ENCODE measurements at places on chromosomes 1 and 21.
A peak's percentile ranks its signal among the peaks of the same experiment; 100 is the strongest.

DNA sequence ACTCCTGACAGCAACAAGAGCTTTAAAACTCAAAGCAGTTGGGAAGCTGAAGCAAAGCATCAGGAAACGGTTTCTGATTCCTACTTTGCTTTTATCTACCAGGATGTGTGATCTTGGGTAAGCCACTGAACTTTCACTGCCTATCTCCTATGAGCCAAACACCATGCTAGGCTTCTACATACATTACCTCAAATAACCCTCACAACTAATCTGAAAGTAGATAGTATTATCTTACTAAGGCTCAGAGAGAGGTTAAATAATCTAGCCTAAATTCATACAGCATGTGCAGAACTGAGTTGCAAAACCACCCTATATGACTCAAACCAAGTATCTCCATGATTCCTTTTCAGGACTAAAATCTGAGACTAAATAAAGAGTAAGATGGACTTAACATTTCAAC, 83.8 kb downstream of the EVI5 start:
- DNase-seq, result no peak

DNA sequence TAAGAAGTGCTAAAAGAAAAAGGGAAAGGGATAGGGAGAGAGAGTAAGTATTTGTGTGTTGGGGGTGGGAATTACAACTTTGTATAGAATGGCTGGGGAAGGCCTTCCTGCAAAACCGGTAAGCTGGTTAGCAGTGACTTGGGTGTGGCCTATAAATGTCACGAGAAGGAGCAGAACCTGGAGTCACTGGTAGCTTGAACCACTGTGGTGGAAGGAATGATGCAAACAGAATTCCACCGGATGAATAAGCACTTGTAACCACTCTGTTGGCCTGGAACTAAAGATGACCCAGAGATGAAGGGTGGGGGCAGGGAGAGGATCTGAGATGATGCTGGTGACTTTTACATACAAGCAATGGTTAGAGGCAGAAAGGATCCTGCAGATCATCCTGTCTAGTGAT, 8.9 kb downstream of the XKR8 start:
- DNase-seq, result peak; percentile 88

GRCh38 chr1:29081201-29081600, 42.5 kb downstream of the TMEM200B start:
- no peak for DNase-seq

GRCh38 chr1:197904126-197904787, 1.8 kb downstream of the C1orf53 start:
- DNase-seq, result no peak

DNA sequence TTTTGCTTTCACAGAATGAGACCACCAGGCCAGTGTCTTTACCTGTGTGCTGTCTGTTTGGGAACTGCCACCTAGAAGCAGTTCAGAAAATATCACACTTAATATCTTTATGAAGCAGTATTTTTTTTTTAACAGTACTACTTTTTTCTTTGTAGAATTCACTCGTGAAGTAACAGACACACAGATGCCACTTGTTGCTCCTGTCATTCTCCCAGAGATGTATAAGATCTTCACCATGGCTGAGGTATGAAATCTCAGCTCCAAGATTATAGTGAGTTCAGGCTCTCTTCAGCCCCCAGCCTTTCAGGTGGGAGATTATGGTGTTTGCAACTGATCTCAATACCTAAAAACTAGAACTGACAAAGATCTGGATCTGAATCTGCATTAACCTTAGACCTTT, 23.0 kb downstream of the IPO9 start:
- no peak for DNase-seq

DNA sequence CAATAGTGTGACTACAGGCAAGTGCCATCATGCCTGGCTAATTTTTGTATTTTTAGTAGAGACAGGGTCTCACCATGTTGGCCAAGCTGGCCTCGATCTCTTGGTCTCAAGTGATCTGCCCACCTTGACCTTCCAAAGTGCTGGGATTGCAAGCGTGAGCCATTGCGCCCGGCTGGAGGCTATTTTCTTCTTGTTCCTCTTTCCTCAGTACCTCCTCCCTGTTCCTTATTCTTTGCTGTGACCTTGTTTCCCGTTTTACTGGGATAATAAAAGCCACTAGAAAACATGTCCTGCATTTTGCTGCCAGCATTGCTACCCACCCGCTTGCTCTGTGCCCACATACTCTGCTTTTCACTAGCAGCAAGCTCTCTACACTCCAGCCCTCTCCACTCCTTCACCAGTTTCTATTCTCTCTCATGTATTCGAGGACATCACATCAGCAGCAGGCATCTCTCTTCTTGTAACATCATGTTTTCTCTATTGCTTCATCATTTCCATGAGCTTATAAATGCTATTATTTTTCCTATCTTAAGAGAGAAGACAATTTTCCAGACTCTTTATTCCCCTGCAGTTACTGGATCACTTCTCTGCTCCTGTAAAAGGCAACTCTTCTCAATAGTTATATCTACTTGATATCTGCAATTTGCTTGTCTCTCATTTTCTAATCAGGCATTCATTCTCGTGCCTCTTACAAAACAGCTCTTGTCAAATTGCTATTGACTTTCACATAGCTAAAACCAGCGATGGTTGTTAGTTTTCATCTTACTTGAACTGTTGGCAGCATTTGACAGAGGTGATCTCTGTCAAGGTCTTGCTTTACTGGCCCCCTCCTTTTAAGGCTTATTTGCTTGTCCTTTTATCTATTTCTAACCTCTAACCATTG, 34.5 kb upstream of the C21orf91 start:
- DNase-seq, result no peak

GRCh38 chr1:114468710-114469468, 42.1 kb downstream of the TRIM33 start:
- peak; percentile 83 for DNase-seq

GRCh38 chr1:24297187-24297851, 21.8 kb upstream of the GRHL3 start:
- no peak for DNase-seq

- DNase-seq, result no peak
Measured at GRCh38 chr1:49394200-49394599, 617.5 kb upstream of the BEND5 start.

DNA sequence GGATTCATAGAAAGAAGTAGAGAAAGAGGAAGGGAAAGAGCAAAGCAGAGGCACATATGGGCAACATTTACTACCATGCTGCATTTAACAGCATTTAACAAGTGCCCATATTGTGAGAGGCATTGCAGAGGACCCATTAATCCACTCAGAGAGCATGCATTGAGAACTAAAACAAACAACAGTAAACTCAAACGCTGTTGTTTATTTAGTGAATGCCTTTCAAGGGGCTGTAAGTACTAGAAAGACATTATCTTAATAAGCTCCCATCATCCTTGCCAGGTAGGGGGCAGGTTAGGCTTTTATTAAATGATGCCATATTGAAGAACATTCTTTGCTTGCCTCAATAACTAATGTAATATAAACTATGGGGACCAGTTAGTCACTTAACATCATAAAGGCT, 254.3 kb upstream of the DAB1 start:
- DNase-seq, result no peak

DNA sequence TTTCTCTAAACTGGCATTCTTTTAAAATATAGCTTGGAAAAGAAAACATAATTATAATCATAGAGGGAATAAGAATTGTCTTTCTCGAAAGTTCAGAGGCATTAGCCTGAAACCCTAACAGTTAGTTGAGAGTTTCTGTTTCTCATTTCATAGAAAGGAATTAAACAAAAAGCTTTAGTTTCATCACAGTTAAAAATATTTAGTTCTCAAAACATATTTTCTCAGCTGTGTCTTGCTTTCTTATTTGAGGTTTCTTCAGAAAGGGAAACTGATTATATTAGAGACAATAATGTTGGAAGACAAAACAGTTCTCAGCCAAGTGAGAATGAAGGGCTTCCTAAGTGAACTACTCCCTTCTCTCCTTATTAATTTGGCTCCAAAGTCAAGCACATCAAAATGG, 75.4 kb upstream of the C1orf105 start:
- DNase-seq, result no peak

GRCh38 chr1:233439721-233440120, 112.2 kb downstream of the MAP3K21 start:
- DNase-seq, result no peak

- DNase-seq, result no peak
Measured at GRCh38 chr1:169694304-169695075, 16.9 kb downstream of the SELL start.

All from kidney tubule cell (primary cell).